ENCODE measurements at places on chromosomes 16 and 17. TPM values are rescaled to one million over a fixed set of nuclear protein-coding genes. Genes with fewer than 3 reads are reported as not detected.

PRAC2 gene
- total RNA-seq, result not detected

GPR179 gene
- total RNA-seq, result not detected

DNA sequence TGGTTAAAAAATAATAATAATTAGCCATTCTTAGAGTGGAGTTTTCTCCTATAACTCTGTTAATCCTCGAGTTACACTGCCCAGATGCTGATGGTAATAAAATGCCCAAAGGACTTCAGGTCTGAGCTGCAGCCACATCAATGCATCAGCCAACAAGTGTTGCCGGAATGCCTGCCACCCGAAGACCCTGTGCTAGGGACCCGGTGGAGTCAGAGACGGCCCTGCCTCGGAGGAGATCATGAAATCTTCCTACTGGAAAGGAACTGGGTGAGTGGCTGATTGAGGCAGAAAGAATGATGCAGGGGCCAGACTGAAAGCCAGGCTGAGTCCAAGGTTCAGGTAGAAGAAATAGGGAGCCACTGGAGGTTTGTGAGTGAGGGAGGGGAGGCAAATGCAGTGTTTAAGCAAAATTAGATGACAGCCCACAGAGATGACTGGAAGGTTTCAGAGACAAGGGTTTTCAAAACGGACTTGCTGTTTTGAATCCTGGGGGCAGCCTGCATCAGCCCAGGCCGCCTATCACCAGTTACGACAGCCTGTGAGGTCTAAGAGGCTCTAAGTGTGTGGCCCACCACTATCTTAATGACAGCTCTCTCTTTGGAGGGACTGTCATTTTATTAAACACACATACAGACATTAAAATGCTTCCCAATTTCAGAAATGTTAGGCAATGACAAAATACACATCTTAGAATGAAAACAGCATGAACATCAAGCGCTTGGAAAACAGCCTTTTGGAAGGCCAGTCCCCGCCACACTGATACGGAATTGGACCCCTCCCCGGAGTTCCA is 100.0 kb downstream of the ZNF423 start:
- no peak for DNase-seq

SNX11 gene
- total RNA-seq, result 18.3 TPM

DNA sequence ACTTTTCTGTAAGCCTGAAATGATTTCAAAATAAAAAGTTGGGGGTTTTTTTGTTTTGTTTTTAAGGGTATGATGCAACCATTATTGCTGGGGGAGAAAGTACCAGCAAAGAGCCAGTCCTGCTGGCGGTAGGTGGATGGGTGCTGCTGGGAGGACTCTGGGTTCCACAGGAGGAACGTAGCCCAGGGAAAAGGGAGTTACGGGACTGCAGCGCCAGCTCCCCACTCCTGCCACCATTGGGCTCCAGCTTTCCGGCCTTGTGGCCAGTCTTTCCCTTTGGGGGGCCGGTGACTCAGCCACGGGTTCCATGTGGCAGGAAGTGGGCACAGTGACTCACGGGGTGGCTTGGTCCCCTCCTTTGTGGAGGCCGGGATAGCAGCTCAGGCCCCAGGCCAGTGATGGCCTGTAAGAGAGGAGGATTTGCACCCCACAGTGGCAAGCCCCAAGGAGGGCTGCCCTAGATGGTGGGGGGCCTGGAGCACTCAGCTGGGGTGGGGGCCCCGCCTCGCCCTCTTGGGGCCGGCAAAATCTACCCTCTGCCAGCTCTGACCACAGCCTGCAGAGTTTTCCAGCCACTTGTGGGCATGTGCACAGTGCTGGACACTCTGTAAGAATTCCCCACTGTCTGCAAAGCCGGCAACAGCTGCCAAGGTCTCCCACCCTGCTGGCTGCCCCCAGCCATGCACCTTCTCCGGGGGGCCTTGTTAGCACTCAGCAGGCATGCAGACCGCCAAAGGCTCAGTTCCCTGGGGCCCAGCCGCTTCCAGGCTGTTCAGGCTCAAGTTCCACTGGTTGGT is 30.4 kb downstream of the SOCS3 start:
- peak; percentile 97 for DNase-seq

- peak; percentile 44 for DNase-seq
Measured at GRCh38 chr16:31453255-31454204, 5.8 kb upstream of the ARMC5 start.

DNA sequence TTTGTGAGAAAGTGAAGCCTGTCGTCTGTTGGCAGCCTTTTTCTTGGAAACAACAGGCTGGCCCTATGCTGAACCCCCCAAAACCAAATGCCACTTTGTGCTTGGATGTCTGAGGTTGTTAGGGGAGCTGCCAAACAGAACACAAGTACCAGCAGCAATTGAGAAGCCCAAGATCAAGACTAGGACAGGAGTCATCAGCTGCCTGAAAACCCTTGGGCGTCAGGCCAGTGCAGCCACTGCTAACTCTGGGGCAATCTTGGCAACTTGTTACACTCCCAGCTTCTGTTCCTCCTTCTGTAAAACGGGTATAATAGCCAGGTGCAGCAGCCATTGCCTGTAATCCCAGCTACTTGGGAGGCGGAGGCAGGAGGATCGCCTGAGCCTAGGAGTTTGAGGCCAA is 9.3 kb upstream of the LRRC59 start:
- DNase-seq, result no peak

DNA sequence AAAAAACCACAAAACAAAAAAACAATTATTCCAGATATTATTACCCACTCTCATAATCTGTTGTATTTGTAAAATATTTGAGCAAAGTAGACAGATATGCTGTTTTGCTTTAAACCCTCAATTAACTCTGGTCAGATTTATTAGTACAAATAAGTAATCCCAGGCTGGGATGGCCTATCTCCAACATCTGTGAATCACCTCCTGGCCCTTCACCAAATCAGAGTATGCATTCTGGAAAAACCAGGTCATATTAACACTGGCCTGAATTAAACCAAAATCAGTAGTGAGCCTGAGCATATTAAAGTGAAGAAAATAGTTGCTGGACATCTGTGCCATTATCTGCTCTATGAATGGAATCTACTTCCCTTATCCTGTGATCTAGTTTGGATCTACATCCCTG is 41.0 kb downstream of the STAT3 start:
- DNase-seq, result peak; percentile 62

- no peak for DNase-seq
Measured at GRCh38 chr16:83806036-83806435, 1.7 kb upstream of the HSBP1 start.

NPIPB9 gene
- 0.33 TPM for total RNA-seq

GRCh38 chr17:7541074-7541621 is 7.7 kb upstream of the TNFSF12 start:
- DNase-seq, result no peak

TBC1D3 gene
- total RNA-seq, result 0.20 TPM

DNA sequence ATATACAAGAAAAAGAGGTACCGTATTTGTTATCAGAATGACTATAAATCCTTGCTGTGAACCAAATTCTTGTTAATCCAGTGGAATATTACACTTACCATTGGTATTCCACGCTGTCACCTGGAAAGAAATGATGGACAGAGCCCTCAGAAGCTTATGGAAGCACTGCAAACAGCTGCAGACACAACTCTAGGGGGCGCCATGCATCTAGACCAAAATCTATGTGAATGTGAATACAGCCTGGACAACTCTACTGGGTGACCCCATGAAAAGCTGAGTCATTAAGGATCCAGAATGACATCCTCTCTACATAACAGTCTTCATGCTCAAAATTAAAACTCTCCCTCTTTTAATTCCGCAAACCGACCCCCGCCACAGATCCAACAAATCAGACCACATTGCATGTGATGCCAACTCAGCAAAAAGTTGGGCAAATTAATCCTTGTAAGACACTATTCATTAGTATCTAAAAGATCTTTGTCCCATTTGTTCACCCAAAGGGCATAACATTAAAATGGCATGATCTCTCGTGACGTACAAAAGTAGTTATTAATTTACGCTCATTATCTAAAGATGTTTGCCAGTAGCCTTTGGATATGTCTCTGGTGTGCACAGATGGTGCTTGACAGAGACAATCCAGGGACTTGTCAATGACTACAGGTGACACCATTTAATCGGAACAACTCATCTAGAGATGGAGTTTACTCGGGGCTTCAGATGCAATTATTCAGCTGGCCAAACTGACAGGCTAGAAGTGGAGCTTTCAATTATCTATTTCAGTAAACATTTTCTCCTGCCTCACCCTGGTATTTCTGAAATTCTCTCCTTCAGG is 552.7 kb upstream of the PSMD7 start:
- DNase-seq, result peak; percentile 3

GRCh38 chr17:29076722-29077121 is 33.8 kb downstream of the PIPOX start:
- DNase-seq, result no peak

DNA sequence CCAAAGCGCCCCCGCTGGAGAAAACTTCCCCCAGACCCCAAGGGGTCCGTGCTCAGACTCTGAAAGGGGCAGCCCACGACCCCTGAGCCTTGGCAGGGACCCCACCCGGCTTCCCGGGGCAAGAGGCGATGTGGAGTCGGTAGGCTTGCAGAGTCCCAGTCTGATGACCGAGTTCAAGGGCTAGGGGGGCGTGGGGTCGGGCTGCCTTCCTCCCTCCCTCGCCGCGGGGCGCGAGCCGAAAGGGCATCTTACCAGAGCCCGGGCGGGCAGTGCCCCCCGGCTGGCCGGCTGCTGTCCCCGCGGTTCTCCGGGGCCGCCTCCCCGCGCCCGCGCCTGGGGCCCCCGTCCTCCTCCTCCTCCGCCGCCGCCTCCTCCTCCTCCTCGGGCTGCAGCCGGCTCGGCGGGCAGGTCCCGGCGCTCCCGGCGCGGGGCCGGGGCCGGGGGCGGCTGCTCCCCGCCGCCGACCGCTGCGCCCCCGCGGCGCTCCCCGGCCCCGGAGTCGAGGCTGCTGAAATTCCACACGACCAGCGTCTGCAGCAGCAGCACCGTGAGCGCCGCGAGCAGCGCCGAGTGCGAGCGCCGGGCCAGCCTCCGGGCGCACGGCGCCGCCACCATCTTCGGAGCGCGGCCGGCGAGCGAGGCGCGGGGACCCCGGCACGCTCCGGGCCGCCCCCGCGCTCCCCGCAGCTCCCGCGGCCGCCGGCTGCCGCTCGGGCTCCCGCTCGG is 415 bp downstream of the XYLT1 start:
- no peak for DNase-seq

GRCh38 chr16:7272567-7273158 is 60.0 kb upstream of the RBFOX1 start:
- no peak for DNase-seq

DRC3 gene
- 0.47 TPM for total RNA-seq

DNA sequence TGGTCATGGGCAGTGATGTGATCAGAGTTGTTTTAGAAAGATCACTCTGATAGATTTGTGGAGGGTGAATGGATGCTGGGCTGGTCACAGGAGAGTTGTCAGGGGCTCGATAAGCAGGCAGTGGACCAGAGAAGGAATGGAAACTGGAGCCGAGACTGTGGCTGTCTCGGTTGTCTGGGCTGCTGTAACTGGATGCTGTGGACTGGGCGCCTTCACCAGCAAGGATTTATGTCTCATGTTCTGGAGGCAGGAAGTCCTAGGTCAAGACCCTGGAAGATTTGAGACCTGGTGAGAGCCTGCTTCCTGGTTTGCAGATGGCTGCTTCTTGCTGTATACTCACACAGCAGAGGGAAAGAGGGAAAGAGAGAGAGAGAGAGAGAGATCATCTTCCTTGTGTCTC is 203.6 kb downstream of the HS3ST4 start:
- no peak for DNase-seq

GRCh38 chr16:63719926-63720325 is 1401.9 kb downstream of the CDH11 start:
- DNase-seq, result no peak

AGRP gene
- total RNA-seq, result not detected

- DNase-seq, result no peak
Measured at GRCh38 chr17:67390006-67390645, 13.0 kb downstream of the PITPNC1 start.

- DNase-seq, result peak; percentile 3
Measured at GRCh38 chr17:27733773-27734172, 66.6 kb downstream of the NOS2 start.

DNA sequence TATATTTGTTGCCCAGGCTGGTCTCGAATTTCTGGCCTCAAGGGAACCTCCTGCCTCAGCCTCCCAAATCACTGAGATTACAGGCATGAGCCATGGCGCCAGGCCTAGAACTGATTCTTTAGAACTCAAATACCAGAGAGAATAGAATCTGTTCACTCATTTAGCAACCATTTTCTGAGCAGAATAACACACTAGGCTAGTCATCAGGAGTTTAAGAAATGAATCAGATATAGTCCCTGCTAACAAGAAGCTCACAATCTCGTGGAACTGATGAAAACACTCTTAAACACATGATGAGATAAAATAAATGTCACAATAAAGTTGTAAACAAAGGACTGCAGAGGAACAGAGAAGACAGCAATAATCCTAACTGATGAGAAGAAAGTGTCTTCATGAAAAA is 55.8 kb upstream of the ADCY9 start:
- no peak for DNase-seq

KRTAP4-4 gene
- total RNA-seq, result not detected

DNA sequence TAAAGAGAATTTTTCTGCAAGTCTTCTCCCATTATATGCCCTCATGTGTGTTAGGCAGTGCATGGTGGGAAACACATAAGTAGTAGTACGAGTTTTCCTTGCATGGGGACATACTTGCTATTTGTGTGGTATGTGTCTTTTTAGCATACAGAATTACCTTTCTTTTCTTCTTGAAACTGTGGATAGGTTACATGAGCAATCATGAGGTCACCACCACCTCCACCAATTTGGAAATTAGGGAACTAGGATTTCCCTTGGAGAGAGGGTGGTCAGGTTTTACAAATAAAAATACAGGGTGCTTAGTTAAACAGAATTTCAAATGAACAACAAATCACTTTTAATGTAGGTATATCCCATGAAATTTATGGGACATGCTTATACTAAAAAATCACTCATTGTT is 16.3 kb upstream of the AMZ2 start:
- DNase-seq, result no peak

TERB1 gene
- total RNA-seq, result not detected

GRCh38 chr17:655618-656017 is 59.0 kb downstream of the VPS53 start:
- no peak for DNase-seq

DNA sequence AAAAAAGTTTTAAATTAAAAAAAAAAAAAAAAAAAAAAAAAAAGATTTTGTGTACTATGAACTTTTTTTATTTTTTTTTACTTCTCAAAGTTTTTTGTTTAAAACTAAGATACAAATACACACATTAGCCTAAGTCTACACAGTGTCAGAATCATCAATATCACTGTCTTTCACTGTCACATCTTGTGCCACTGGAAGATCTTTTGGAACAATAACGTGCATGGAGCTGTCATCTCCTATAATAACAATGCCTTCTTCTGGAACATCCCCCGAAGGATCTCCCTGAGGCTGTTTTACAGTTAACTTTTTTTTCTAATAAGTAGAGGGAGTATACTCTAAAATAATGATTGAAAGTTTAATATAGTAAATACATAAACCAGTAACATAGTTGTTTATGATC is 295.7 kb downstream of the KCNJ2 start:
- no peak for DNase-seq

C17orf58 gene
- 34.9 TPM for total RNA-seq

- no peak for DNase-seq
Measured at GRCh38 chr17:70206361-70207010, 37.2 kb downstream of the KCNJ2 start.

GRCh38 chr16:66800856-66801255 is 528 bp downstream of the TERB1 start:
- DNase-seq, result no peak

FLII gene
- 189 TPM for total RNA-seq

- DNase-seq, result no peak
Measured at GRCh38 chr16:27579087-27579980, 29.4 kb downstream of the KATNIP start.

CCDC102A gene
- 13.7 TPM for total RNA-seq

- no peak for DNase-seq
Measured at GRCh38 chr17:29045026-29045425, 2.1 kb downstream of the PIPOX start.

HBM gene
- total RNA-seq, result not detected

GRCh38 chr16:83549316-83550182 is 258.2 kb upstream of the HSBP1 start:
- DNase-seq, result no peak
